Activated CD4-positive, alpha-beta memory T cell treated with anti-CD3 and anti-CD28 coated beads, Interleukin-2, amount 10 ng/mL, durations not matched to agents 7 days and 5 days (primary cell): ENCODE measurements at places on chromosomes 3 and 15. TPM values are rescaled to one million over a fixed set of nuclear protein-coding genes. Genes with fewer than 3 reads are reported as not detected.

The ZNF860 gene
- 0.08 TPM for total RNA-seq

The PLSCR5 gene
- not detected for total RNA-seq

The TRA2B gene
- total RNA-seq = 194 TPM

The LIPC gene
- 0.60 TPM for total RNA-seq

The ZBTB20 gene
- total RNA-seq = 6.3 TPM

The GLDN gene
- not detected for total RNA-seq

The PLA2G4D gene
- not detected for total RNA-seq

The SHC4 gene
- 1.9 TPM for total RNA-seq

The NEK11 gene
- total RNA-seq = 1.4 TPM

The SERINC4 gene
- 0.15 TPM for total RNA-seq

The OR4F6 gene
- total RNA-seq = not detected

The IQCF5 gene
- not detected for total RNA-seq

The SPATA12 gene
- total RNA-seq = not detected

The ADIPOQ gene
- total RNA-seq = not detected

The NEK10 gene
- 0.35 TPM for total RNA-seq

The SKOR1 gene
- total RNA-seq = 0.23 TPM

The C3orf20 gene
- total RNA-seq = 0.23 TPM

The MB21D2 gene
- 19.8 TPM for total RNA-seq

The MINAR1 gene
- 0.30 TPM for total RNA-seq

The UQCC5 gene
- 8.7 TPM for total RNA-seq

The RBM5 gene
- total RNA-seq = 169 TPM

The CYP11A1 gene
- total RNA-seq = not detected

The CASR gene
- 0.15 TPM for total RNA-seq

The SPSB4 gene
- not detected for total RNA-seq
